ENCODE measurements at places on chromosomes 3 and 15.

DNA sequence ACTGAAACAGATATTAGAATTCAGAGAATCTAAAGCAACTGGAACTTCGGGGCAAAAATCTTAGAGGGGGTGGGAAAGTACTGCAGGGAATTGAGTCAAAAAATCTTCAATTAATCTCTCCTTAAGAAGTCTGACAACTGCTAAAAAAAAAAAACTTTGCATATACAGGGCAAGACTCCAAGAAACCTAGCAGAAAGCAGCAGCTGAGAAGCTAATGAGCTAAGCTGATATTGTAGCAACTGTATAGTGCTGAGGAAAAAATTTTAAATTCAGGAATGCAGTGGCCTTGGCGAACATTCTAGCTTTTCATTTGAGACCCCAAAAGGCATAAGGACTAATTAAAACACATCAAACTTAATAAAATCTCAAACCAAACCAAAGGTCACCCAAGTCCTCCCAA lies 113.6 kb downstream of the SCAPER start:
- DNase-seq, result no peak

DNA sequence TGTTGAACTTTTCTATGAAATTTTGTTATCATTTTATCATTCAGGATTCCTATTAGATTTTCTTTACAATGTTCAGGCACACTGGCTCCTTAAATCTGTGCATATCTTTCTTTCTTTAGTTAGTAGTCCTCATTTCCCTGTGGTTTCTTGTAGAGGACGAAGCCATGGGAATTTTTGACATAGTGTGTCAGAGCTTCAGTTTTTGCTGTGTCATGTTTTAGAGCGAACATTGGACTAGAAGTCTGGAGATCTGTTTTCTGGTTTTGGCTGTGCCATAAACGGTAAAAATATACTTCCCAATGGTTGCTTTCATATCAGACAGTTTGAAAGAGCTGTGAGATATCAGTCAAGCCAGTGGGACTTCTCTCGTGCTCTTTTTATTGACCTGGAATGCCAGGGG lies 105.2 kb downstream of the CHCHD4 start:
- DNase-seq, result no peak

- no peak for DNase-seq
Observed at GRCh38 chr3:10312861-10313260, 8.1 kb downstream of the SEC13 start.

GRCh38 chr15:57665939-57666338 lies 40.6 kb upstream of the POLR2M start:
- DNase-seq, result no peak

DNA sequence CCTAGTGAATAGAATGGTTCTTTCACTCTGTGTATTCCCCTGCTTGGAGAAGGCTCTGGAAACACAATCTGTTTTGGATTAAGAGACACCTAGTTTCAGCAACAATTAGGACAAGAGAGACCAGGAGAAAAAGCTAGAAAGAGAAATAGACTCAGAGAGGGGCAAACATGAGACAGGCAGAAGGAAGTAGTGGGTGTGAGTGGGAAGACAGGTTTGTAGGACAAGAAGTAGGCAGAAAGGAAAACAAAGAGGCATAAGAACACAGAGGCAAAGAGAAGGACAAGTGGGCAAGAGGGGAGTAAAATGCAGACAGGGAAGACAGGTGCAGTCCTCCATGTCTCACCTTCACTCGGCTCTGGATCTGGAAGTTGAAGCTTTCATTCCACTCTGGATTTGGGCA lies 13.5 kb downstream of the PLA2G4E start:
- no peak for DNase-seq

- DNase-seq, result peak; percentile 92
Observed at GRCh38 chr15:75661100-75661755, 13.5 kb downstream of the SNX33 start.

DNA sequence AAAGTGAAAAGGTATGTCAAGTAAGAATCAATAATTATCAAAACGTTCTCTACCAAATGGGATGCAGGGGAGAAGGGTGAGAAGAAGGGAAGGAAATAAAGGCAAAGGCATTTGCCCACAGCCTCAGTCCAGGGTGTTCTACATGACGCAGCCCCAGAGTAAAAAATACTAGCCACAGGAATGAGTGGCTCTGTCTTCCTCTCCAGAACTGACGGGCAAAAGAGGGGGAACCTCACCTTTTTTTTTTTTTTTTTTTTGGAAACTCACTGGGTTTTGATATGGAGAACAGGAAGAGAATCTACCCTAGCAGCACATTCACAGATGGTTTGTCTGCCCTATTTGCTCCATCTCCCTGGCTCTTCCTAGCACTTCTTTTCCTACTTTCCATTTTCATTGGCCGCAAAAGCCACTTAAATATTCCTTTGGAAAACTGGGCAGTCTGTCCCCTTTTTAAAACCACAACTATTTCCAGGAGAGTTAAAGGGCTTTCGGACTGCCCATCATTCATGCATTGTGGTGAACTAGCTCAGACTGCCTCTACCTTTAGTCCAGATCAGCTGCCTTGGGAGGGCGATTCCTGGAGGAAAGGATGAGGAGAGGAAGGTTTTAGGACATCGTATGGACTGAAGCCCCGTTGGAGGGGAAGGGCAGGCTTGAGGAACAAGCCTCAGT lies 28.2 kb downstream of the B3GNT5 start:
- DNase-seq, result no peak

- DNase-seq, result no peak
Observed at GRCh38 chr3:72481542-72481941, 366.7 kb downstream of the SHQ1 start.

GRCh38 chr15:45732662-45733061 lies 97.8 kb downstream of the SQOR start:
- no peak for DNase-seq

DNA sequence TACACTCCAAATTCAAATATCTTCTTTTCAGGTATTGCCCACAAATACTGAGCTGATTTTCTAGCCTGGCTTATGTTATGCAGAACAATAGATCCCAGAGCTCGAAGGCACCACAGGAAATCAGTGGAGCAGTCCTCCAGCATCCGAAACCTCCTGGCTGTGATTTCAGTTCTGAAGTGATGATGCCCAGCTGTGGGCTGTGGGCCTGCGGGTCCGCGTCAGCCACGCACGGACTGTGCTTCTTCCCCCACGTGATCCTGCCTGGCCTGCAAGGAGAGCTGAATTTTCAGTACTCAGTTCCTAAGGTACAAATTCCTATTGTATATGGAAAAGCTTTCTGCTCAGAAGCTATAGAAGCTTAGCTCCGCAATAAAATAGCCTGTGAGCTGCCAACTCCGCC lies 96.2 kb downstream of the OCA2 start:
- DNase-seq, result no peak

DNA sequence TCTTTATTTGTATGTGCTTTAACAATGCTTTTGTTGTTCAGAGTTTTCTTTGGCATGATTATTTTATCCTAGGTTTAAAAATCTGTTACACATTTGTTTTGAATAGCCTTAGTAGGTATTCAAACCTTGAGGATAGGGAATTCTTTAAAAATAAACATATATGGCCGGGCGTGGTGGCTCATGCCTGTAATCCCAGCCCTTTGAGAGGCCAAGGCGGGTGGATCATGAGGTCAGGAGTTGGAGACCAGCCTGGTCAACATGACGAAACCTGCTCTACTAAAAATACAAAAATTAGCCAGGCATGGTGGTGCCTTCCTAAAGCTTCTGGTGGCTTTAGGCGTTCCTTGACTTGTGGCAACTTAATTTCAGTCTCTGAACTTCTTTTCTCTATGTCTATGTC lies 743.3 kb upstream of the EPHA6 start:
- no peak for DNase-seq

DNA sequence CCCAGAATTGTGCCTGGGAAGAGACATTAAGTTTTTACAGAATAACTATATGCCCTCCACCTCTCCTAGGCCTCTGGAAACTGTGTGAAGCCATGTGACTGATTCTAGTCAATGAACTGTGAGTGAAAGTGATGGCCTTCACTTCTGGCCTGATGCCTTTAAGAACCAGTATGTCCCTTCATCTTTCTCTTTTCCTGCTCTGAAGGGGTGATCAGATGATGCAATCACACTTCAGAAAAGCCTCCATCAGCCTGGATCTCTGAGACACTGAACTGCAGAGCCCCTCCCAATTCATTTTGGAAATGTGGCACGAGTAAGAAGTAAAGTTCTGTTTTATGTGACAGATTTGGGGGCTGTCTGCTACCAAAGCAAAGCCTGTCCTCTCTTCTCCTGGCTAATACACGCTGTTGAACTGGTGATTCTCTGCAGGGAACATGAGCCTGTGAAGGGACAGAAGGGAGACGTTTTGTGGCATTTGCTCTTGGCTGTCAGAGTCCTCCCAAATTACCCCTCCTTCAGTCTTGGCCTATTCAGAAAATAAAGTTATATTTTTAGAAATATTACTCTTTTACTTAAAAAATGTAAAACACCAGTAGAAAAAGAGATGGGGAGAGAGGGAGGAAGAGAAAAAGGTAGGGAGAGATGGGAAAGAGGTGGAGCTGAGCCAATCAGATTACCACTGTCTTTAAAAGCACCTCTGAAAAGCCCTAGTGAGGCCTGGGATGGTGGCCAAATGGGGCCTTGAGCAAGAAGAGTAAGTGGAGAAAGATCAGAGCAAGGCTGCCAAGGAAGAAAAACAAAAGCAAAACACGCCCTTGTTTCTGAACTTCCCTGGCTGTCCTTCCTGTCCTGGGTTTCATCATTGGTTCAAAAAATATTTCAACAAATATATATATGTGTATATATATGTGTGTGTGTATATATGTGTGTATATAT lies 40.9 kb upstream of the RYK start:
- peak; percentile 83 for DNase-seq

DNA sequence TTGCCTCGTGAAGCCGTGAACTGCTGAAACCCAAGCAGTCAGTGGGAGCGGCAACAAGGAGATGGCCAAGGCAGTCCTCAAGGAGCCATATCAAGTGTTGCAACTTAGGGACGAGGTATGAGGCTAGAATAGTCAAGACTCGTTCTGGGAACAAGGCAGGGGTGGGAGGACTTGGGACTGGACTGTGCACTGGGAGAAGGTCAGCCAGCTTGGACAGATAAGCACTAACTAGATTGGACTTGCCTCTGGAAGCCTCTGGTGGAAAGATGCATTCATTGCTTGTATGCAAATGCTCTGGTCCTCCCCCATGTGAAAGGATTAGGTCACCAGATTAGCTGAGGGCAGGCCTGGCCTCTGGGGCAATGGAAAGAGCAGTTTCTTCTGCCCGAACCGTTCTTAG lies 123.3 kb upstream of the CTNNB1 start:
- no peak for DNase-seq

DNA sequence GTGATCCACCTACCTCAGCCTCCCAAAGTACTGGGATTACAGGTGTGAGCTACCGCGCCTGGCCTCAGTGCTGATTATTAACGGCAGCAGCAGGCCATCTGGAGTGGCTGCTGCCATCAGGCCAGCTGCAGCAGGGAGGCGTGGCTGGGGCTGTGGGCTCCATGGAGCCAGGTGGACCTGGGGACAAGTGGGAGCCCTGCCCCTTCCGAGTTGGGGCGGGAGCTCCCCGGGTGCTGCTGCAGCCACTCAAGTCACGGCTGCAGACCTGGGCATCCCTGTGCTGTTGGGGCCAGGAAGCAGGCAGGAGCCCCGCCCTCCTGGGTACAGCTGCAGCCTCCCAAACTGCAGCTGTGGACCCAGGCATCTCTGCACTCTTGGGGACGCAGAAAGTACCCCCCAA lies 23.9 kb downstream of the LRRC49 start:
- no peak for DNase-seq

- DNase-seq, result no peak
Observed at GRCh38 chr3:30640851-30641250, 34.5 kb downstream of the TGFBR2 start.

DNA sequence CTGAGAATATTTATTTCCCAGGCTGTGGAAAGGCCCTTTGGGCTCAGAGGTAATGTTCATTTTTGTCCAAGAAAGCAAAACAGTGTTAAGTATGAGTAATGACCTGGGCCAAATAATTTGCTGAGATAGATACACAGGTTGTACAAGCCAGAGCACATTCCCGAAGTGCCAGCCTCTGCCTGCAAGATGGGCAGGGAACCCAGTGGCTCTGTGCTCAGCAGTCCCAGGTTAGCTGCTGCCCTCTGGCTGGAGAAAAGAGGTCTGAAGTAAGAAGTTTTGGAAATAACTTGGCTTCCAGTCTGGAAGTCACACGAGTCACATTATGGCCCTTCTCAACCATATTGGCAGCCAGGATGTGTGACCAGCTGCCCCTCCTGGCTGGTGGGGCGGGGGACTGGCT lies 20.2 kb downstream of the MYZAP start:
- DNase-seq, result no peak

DNA sequence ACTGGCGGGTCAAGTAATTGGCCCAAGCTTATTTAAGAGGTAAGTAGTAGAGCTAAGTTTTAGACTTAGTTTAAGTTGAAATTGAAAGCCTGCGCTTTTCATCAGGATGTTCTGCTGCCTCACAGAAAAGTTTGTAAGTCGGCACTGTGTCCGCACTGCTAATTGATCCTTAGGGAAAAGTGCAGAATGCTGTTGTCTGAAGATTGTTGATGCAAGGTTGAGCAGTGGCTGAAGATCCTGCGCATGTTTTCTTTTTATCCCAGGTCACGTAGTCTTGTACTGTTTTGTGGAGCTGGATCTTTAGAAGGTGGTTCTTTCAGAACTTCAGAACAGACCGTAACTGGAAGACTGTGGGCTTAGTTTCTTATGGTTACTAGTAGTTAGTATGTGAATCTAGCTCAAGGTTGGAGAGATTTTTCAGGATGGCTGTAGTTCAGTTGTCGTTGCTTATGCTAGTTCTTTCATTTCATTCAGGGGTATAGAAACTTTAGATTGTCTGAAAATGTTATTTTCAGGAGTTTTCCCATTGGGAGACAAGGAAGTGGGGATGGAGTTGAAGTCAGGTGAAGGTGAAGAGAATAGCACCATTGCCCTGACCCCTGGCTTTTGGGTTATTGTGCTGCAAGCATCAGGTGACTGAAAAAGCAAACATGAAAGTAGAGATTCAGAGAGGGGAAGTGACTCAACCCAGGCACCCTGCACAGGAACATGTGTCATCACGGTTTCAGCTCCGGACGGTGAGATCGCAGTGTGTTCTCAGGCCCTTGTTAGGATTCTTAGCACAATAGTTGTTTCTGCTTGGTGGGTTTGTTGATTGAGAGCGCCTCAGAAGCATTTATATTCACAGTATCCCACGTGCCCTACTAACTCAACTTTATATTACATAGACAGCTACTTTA lies 32.8 kb downstream of the AKAP13 start:
- DNase-seq, result peak; percentile 64

GRCh38 chr3:161305095-161305991 lies 66.0 kb downstream of the SPTSSB start:
- DNase-seq, result no peak

DNA sequence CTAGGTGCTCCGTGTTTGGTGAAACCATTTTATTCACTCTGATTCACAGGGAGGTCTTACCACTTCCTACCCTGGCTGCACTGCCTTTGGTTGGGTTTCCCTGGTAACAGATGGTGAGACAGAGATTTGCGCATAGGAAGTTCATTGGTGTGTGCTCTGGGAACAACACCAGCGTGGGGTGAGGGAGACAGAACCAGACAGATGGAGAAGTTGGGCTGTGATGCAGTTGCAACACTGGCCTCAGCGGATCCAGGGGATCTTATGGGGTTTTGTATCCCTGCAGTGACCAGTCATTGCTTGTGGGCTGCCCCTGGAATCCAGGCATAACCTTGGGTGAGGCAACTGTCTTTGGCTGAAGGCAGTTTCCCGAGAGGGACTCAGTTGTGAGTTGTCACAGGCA lies 12.5 kb upstream of the IL16 start:
- DNase-seq, result no peak
